Tibial nerve (tissue), 4 donors: ENCODE measurements at places on chromosomes 1 and 21. TPM values are rescaled to one million over a fixed set of nuclear protein-coding genes. Genes with fewer than 3 reads are reported as not detected.

GRCh38 chr1:54402896-54403295 is 3.3 kb downstream of the SSBP3 start:
- peak overlapping the region; percentile 24 for H3K27ac ChIP-seq
- peaks cover 24% of the 10 kb centered on the region for H3K4me1 ChIP-seq
- peaks cover 52% of the 10 kb centered on the region for H3K36me3 ChIP-seq
- H3K4me3 ChIP-seq: no peak overlapping the region
- no peaks in the 10 kb centered on the region for H3K27me3 ChIP-seq

GRCh38 chr1:932776-933602 is 9.3 kb downstream of the SAMD11 start:
- H3K27me3 ChIP-seq: peaks cover 55% of the 10 kb centered on the region
- H3K4me1 ChIP-seq: no peaks in the 10 kb centered on the region
- no peaks in the 10 kb centered on the region for H3K36me3 ChIP-seq
- DNase-seq: no peak
- no peak overlapping the region for H3K27ac ChIP-seq
- no peak overlapping the region for H3K4me3 ChIP-seq

DNA sequence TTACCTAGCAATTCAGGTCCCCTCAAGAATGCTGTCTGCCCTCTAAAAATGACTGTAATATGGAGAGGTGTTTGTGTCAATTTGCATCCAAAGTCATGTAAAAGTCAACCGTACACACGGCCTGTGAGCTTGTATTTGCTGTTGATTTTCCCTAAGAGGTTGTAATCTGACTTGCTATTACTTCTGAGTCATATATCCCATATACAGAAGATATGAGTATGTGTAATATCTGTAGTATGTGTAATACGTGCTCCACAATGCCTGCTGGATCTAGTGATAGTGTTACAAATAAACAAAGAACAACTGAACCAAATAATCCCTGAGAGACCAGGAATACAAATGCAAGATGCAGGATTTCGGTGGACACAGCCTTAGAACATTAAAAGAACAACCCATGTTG is 1.4 kb upstream of the KCNJ6 start:
- no peaks in the 10 kb centered on the region for H3K36me3 ChIP-seq
- H3K4me1 ChIP-seq: no peaks in the 10 kb centered on the region
- H3K27me3 ChIP-seq: peaks cover 58% of the 10 kb centered on the region
- H3K4me3 ChIP-seq: no peak overlapping the region
- H3K27ac ChIP-seq: no peak overlapping the region
- DNase-seq: no peak

- peaks cover 47% of the 10 kb centered on the region for H3K4me1 ChIP-seq
- H3K27me3 ChIP-seq: no peaks in the 10 kb centered on the region
- peak overlapping the region; percentile 86 for H3K27ac ChIP-seq
- no peaks in the 10 kb centered on the region for H3K36me3 ChIP-seq
Observed at GRCh38 chr1:156766298-156767100, 836 bp upstream of the PRCC start.

GRCh38 chr1:65265651-65266351 is 43.5 kb upstream of the DNAJC6 start:
- peak overlapping the region; percentile 71 for H3K4me3 ChIP-seq
- peak overlapping the region; percentile 53 for H3K27ac ChIP-seq
- DNase-seq: no peak
- no peaks in the 10 kb centered on the region for H3K36me3 ChIP-seq
- H3K27me3 ChIP-seq: peaks cover 6% of the 10 kb centered on the region

- peaks cover 2% of the 10 kb centered on the region for H3K36me3 ChIP-seq
- no peak for DNase-seq
- H3K27me3 ChIP-seq: no peaks in the 10 kb centered on the region
- no peak overlapping the region for H3K4me3 ChIP-seq
- no peak overlapping the region for H3K27ac ChIP-seq
Observed at GRCh38 chr1:214386747-214387146, 105.8 kb downstream of the SMYD2 start.

- H3K4me3 ChIP-seq: no peak within 1 kb of the TSS
- peaks cover 68% of the 10 kb centered on the region for H3K27me3 ChIP-seq
- no peaks in the 10 kb centered on the region for H3K36me3 ChIP-seq
- no peaks in the 10 kb centered on the region for H3K4me1 ChIP-seq
Observed at GRCh38 chr1:1073743-1074587, at the start of gene RNF223. TSS of gene RNF223 (minus strand) at chr1:1074306. CDS start at chr1:1072566, 1,740 bp downstream.

DNA sequence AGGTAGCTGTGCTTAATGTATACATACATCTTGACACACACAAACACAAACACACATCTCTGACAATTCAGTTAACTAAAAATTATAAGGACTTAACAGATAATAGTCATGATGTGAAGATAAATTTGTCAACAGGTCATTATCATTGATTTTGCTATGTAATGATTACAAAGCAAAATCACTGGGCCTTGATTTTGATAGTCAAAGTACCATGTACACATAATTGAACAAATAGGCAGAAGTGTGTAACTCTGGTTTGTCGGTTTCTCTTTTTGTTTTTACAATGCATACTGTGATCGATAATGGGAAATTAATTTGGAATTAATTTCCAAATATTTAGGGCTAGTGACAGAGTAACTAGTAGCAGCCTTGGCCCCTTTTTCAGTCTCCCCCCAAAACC is 30.8 kb downstream of the PTBP2 start:
- H3K4me3 ChIP-seq: no peak overlapping the region
- no peak overlapping the region for H3K27ac ChIP-seq

The TFF2 gene
- total RNA-seq: not detected

- H3K27me3 ChIP-seq: no peaks in the 10 kb centered on the region
- H3K4me3 ChIP-seq: no peak overlapping the region
- no peak for DNase-seq
- no peaks in the 10 kb centered on the region for H3K4me1 ChIP-seq
- H3K27ac ChIP-seq: no peak overlapping the region
Observed at GRCh38 chr1:187032316-187032981, 203.7 kb downstream of the PLA2G4A start.

DNA sequence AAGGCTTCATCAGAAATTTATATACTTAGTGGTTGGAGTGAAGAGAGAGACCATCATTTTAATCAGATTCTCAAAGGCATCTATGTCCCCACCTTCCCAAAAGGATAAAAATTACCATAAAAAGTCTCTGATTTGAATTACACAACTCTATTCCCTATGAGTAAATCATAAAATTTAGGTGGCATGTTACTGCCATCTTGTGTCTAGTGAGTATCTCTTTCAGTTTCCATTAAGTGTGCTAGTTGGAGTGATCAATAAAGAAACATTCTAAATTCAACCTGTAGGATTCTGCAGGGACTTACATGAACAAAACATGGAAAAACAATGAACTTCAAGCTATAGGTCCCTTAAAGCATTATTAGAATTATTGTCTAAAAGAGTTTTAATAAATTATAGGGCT is 655.4 kb downstream of the LTN1 start:
- no peaks in the 10 kb centered on the region for H3K36me3 ChIP-seq
- no peak for DNase-seq
- no peaks in the 10 kb centered on the region for H3K27me3 ChIP-seq
- no peaks in the 10 kb centered on the region for H3K4me1 ChIP-seq
- H3K27ac ChIP-seq: no peak overlapping the region

The ACTL8 gene
- not detected for total RNA-seq

DNA sequence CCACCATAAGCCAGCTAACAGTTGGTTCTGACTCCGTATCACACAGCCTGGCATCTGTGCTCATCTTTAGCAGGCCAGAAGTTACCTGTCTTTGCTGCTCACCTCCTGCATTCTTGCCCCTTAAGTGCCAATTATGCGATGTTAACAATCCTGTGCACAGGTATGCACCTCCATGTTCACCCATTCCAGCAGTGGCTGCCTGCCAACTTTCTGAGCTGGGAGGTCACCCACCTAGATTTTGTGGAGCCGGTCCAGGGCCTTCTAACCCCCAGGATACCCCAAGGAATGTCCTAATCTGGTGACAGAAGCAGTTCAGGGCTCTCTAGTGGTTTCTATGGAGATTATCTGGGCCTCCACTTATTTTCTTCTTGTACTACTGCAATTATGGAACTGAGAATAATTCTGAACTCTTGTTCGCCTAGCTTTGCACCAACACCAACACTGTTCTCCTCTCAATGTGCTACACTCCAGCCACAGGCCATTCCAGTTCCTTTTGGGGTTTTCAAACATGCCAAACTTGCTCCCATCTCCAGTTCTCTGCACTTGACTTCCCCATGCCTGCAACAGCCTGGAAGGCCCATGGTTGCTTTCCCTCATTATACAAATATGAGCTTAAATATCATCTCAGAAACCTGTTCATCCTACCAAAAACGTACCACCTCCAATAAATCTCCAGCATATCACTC is 9.0 kb downstream of the BCAR3 start:
- no peaks in the 10 kb centered on the region for H3K27me3 ChIP-seq
- no peaks in the 10 kb centered on the region for H3K36me3 ChIP-seq
- H3K4me1 ChIP-seq: peaks cover 80% of the 10 kb centered on the region
- no peak for DNase-seq

DNA sequence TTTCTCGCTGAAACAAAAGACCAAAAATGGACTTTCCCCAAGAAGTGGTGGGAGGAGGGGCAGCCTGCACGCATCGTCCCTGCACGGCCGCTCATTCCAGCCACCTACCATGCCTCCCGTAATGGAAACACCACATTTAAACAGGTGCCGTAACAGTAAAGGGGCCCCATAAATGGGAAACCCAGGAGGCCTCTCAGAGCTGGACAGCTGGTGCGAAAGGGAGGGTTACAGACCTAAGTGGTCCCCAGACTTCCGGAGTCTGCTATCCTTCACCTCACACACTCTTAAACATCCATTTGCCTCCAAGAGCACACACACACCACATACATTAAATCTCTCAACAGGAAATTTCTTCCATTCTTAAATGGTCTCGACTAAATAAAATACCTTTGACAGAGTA is 120.7 kb upstream of the SOD1 start:
- no peaks in the 10 kb centered on the region for H3K27me3 ChIP-seq
- H3K36me3 ChIP-seq: no peaks in the 10 kb centered on the region
- DNase-seq: no peak
- H3K4me3 ChIP-seq: no peak overlapping the region
- H3K4me1 ChIP-seq: no peaks in the 10 kb centered on the region

The RGS13 gene
- total RNA-seq: 0.78 TPM

DNA sequence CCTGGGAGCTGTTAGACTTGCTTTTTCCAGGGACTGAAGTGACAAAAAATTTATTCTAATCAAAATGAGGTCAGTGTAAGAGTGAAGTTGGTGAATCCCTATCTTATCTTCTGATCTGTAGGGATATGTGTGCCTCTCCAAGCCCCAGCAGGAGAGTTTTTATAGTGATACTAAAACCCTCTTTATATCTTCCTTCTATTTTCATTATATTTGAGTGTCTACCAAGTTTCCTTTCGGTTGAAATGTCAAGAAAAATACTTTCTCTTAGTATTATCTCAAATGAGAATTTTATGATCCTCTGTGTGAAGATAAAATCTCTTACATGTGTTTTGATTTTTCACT is 18.9 kb downstream of the C1orf21 start:
- no peaks in the 10 kb centered on the region for H3K27me3 ChIP-seq
- no peaks in the 10 kb centered on the region for H3K4me1 ChIP-seq
- no peak for DNase-seq
- no peak overlapping the region for H3K27ac ChIP-seq
- no peaks in the 10 kb centered on the region for H3K36me3 ChIP-seq
- H3K4me3 ChIP-seq: no peak overlapping the region

The SERPINC1 gene
- total RNA-seq: not detected

GRCh38 chr1:35029761-35030160 is 2.0 kb downstream of the ZMYM6 start:
- no peaks in the 10 kb centered on the region for H3K27me3 ChIP-seq
- DNase-seq: no peak
- H3K4me1 ChIP-seq: peaks cover 31% of the 10 kb centered on the region
- H3K36me3 ChIP-seq: peaks cover 15% of the 10 kb centered on the region
- peak overlapping the region; percentile 78 for H3K4me3 ChIP-seq

The RPAP2 gene
- 12.2 TPM for total RNA-seq

The LCE2C gene
- total RNA-seq: not detected

The GNAT2 gene
- not detected for total RNA-seq

DNA sequence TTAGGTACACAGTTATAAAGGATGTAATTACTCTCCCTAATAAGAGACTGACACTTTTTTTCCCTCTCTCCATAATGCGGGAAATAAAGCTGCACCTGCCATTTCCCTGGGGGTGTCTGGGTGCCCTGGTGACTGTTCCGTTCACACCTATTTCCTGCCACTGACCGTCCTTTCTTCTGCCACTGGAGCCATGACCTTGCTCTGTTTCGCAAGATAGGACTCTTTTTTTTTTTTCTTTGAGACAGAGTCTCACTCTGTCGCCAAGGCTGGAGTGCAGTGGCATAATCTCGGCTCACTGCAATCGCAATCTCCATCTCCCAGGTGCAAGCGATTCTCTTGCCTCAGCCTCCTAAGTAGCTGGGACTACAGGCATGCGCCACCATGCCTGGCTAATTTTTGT is 66.1 kb upstream of the SERBP1 start:
- no peaks in the 10 kb centered on the region for H3K27me3 ChIP-seq
- no peak for DNase-seq
- H3K4me3 ChIP-seq: no peak overlapping the region
- H3K4me1 ChIP-seq: peaks cover 6% of the 10 kb centered on the region
- no peak overlapping the region for H3K27ac ChIP-seq

DNA sequence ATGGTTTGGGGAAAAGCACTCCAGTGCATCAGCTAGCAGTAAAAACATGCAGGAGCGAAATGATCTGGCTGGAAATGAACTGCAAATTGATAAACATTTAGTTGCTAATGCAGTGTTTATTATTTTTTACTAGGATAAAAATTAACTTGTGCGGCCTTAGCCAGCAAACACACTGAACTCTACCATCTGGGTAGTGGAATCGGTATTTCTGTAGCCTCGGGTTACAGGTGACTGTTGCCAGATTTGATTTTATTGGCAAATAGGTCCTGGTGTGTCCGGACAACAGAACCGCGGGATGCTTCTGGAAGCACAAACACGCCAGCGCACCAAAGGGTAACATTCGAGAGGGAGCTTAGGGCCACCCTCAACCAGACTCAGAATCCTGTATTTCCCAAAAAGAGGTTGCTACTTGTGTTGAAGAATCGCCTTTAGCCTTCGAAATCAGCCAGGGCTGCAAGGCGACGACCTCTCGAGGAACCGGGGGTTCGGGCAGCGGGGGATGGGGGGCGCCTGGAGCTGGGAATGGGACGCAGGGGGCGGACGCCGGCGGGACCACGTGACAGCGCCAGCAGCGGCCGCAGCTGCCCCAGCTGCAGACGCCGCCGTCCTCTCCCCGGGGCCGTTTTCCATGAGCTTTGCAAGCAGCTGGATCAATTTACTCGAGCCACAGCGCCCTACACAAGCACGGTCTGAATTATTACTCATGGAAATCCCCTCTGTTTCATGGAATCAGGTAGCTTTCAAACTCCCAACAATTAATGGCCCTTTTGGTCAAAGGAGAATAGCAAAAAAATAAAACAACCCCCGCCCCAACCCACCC is 158.8 kb downstream of the TOMM20 start:
- peaks cover 36% of the 10 kb centered on the region for H3K4me1 ChIP-seq
- H3K36me3 ChIP-seq: no peaks in the 10 kb centered on the region
- H3K4me3 ChIP-seq: peak overlapping the region; percentile 18

The C1QA gene
- 189 TPM for total RNA-seq

- no peaks in the 10 kb centered on the region for H3K27me3 ChIP-seq
- H3K4me3 ChIP-seq: no peak overlapping the region
- no peak for DNase-seq
- H3K27ac ChIP-seq: no peak overlapping the region
Observed at GRCh38 chr21:37507716-37508115, 141.1 kb downstream of the DYRK1A start.

The TCHHL1 gene
- not detected for total RNA-seq
